Activated T-helper 1 cell treated with anti-CD3 and anti-CD28 coated beads, Interleukin-12 subunit alpha, Interleukin-12 subunit beta, Interleukin-2, Interleukin-4 antibody, amounts not matched to agents 30 ng/mL and 10 ng/mL and 1 ng/mL, durations not matched to agents 14 hours and 24 hours and 36 hours (primary cell): ENCODE measurements at places on chromosomes 2 and 18. TPM values are rescaled to one million over a fixed set of nuclear protein-coding genes. Genes with fewer than 3 reads are reported as not detected.

Gene CETN1
- total RNA-seq, result not detected in 2 replicates

Gene EMILIN1
- total RNA-seq, result 1.1 and 1.5 TPM in 2 replicates

Gene PAX8
- total RNA-seq, result 0.70 and 1.6 TPM in 2 replicates

Gene EXOC6B
- 6.8 and 7.7 TPM in 2 replicates for total RNA-seq

DNA sequence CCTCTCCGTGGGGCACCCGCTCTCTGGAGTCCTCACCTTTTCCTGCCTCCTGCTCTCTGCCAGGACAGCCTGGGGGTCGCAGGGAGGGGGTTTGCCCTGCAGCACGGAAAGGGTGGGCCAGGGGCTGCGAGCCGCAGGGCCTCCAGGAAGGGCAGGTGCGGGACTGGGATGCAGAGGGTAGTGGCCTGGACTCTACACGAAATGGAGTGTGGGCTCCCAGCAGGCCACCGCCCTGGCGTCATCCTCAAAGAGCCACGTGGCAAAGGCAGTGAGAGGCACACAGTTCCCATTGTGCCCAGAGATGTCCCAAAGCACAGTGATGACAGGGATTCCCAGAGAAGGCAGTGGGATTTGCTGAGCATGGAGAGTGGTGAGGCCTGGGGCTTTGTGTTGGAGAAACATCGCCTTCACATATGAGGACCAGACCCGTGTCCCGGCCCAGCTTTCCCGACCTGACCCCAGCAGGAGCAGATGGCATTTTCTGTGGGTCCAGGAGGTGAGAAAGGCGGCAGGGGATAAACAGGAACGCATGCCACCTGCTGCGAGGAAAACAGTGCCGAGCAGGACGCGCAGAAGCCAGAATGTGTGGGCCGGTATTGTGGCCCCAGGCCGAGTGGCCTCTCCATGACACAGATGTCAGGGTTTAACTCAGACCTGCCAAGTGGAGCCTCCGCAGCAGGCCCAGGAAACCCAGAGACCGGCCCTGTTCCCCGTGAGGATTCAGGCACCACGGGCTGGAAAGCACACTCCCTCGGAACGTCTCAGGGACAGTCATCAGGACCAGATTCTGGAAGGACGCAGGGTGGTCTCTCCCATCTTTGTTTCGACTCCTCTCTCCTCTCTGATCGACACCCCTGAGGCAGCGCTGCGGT is 855.5 kb upstream of the SALL3 start:
- no peak overlapping the region for H3K27ac ChIP-seq
- H3K36me3 ChIP-seq, result no peaks in the 10 kb centered on the region
- no peaks in the 10 kb centered on the region for H3K4me1 ChIP-seq
